Karpas-422 (cell line): ENCODE measurements at places on chromosomes 16 and 17. TPM values are rescaled to one million over a fixed set of nuclear protein-coding genes. Genes with fewer than 3 reads are reported as not detected.
A peak's percentile ranks its signal among the peaks of the same experiment; 100 is the strongest.

DNA sequence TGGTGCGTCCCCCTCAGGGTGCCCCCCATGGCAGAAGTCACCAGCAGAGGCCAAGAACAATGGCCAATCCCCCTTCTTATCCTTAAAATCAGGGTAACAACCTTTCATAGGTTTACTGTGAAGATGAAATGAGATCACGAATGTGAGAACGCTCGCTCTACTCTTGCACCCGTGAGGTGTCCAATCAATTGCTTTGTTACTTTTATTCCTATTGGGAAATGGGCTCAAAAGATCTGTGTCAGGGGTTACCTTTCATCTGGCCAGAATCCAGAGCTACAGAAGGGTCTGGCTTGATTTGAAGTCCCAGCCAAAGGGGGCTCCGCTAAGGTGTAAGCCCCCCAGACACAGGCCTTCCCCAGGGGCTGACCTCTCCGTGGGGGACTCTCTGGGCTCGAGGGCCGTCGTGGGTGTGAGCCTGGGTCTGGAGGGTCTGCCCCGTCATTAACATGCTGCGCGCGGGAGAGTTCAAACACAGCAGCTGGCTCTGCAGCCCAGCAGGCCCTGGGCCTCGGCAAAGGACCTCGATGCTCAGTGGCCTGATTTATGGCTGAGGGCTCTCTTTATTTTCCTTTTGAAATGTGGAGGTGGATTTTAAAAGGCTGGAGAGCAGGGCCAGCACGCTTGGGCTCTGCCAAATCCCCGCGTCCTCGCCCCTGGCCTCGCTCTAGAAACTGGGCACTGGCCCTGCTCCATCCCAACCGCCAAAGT lies 10.4 kb downstream of the ABR start:
- DNase-seq = no peak

DNA sequence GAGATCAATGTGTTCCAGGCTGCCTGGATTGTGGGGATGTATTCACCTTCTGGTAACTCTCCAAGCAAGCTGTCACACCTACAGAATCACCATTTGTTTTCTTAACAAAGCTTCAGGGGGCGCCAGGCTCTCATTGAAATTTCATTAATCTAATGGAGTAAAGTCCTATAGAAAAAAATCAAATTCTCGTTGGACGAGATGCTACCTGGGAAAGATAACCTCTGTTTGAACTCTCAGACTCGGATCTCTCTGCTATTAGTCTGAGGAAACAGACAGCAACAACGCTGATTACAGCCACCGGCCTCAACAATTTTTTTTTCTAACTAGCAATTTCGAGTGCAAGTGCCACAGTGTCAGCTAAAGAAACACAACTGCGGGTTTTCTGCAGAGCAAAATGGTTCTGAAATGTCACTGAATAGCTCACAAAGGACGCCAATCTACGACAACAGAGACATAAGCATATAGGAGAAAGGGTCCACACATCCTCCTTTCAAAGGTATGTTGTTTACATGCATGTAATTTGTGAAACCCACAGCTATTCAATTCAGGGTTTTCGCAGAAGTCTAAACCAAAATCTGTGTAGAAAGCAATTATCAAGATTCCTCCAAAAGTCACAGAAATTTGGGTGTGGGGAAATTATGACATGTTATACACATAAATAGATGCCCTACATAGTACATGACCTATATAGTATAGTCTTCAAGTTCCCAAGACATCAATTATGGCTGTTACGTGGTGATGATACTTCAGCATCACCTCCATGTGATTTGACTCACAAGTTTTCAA lies 135.8 kb downstream of the SKAP1 start:
- DNase-seq = no peak

DNA sequence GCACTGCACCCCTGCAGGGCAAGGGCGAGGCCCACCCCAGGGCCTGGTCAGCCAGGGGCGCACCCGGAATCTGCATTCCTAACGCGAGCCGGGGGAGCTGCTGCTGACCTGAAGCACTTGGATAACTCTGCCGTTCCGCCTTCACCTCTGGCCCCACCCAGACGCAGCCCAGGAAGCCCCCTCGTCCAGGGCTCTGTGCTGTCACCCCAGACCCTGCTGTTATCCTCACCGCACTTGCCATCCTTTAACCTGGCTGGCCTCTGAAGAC lies 13.3 kb upstream of the PABPN1L start:
- no peak for DNase-seq

GRCh38 chr17:61504697-61505096 lies 52.5 kb downstream of the TBX4 start:
- DNase-seq = peak; percentile 11

KRT31 gene
- total RNA-seq = not detected in 2 replicates

SSTR5 gene
- not detected in 2 replicates for total RNA-seq

DNA sequence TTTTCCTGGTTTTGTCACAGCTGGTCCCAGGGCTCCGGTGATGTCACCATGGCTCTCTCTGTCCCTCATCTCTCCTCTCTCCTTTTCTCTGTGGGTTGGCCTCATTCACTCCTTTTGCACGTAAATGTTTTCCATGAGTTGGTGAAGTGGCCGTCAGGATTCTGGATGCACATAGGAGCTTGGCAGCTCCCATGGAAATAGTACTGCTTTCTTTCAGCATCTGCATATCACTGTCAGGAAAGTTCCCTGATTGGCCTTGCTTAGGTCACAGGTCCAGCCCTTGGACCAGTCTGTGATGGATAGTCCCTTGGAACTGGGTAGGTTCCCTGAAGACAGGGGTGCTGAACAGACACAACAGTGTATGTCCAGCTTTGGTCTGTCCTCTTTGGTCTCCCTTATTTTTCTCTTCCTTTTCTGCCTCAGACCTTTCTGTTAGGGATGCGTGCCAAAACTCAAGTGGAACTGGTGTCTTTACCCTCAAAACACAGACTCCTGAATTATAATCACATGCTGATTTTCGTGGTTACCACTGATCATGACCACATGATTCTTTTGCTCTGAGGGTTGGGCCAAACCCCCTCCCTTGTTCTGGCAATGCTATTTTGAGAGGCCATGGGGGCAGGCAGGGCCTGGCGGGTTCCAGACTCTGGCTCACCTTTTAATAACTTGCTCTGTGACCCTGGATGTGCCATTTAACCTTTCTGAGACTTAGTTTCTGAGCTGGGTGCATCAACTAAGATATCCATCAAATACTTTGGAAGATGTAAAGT lies 99.0 kb downstream of the MSI2 start:
- peak; percentile 67 for DNase-seq

EFCAB3 gene
- total RNA-seq = not detected in 2 replicates

CCDC200 gene
- total RNA-seq = not detected in 2 replicates

DNA sequence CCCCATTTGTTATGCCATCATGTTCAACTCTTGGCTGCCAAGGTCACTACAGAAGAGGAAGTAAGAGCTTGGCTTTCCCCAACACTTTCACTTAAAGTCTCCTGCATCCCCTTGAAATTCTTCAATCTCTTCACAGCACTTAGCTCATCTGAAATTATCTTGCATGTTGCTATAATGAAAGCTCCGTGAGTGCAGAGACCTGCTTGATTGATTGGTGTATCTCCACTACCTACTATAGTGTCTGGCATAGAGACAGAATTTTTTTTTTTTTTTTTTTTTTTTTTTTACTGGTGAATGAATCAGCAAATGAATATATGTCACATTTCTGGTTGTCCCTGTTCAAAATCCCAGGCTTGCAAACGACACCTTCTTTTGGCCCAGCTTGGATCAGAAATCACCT lies 1.9 kb upstream of the SDR42E1 start:
- no peak for DNase-seq

DNA sequence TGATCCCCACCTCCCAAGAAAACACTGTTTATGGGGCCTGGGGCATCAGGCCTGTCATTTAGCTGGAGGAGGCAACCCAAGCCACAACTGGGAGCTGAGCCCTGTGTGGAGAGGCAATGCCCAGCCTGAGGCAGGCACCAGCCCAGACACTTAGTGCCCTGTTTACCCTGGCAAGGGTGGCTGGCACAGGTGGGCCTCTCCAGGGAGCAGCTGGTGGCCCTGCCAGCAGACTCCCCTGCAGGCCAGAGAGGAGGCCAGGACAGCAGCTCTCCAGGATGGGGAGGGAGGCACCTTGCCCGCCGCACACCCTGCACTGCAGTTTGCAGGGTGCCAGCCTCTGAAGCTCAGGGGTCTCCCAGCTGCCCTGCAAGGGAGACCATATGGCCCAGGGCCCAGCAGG lies 9.1 kb upstream of the TMEM92 start:
- no peak for DNase-seq

GRCh38 chr17:1709971-1710806 lies at the start of gene TLCD2:
Gene TLCD2, minus strand, starts transcription at chr17:1710377. Its CDS starts 135 bp downstream, at chr17:1710242.
- DNase-seq = no peak

ALDH3A1 gene
- total RNA-seq = not detected in 2 replicates

HBA2 gene
- not detected in 2 replicates for total RNA-seq

DNA sequence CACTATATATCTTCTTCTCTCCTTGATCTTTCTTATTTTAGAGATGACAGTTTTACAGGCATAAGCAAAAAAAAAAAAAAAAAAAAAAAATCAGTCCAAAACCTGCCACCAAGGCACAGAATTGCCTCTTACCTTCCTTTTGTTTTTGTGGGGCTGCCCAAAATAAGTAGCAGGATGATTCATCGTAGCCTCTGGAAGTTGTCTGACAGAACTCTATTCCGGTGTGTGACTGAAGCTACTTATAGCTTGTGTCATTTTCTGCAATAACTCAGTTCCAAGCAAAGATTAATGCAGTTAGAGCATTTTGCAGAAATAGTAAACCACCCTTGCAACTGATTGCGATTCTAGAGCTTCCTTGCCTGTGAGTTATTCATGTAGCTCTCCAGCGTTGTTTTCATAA lies 186.8 kb downstream of the KIF2B start:
- no peak for DNase-seq

GRCh38 chr17:2138318-2138717 lies 83.4 kb downstream of the HIC1 start:
- peak; percentile 61 for DNase-seq

ENKD1 gene
- total RNA-seq = 8.4 and 26.8 TPM in 2 replicates

GRCh38 chr16:77882358-77882757 lies 94.0 kb downstream of the VAT1L start:
- no peak for DNase-seq

GRAP gene
- total RNA-seq = 17.6 and 29.9 TPM in 2 replicates

CACNG3 gene
- not detected in 2 replicates for total RNA-seq

DNA sequence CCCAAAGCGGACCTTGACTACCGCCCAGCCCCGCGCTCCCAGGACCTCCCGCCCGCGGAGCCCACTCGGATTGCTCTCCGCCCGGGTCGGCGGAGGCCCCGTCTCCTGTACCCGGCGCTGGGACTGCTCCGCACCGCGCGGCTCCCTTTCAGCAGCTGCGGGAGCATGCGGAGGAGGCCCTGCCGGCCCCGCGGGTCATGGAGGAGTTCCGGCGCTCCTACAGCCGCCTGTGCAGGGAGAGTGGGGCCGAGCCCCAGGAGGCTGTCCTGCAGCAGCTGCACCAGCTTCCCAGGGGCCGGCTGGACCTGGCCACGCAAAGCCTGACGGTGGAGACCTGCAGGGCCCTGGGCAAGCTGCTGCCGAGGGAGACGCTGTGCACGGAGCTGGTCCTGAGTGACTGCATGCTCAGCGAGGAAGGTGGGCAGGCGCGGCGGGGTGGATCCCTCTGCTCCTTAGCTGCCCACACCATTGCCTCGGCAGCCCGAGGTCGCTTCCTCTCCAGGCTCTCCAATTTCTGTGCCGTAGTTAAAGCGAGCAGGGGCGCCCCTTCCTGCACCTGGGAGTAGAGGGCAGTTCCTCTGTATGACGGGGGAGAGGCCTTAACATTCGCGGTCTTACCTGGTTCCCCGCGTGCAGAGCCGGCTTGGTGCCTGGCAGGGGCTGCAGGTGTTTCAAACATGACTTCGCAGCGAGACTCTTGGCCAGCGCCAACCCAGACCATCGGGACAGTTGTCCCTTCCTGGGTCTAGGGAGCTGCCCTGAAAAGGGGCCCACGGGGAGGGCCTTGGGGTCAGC lies 539 bp downstream of the LRRC45 start:
- DNase-seq = peak; percentile 79

DNA sequence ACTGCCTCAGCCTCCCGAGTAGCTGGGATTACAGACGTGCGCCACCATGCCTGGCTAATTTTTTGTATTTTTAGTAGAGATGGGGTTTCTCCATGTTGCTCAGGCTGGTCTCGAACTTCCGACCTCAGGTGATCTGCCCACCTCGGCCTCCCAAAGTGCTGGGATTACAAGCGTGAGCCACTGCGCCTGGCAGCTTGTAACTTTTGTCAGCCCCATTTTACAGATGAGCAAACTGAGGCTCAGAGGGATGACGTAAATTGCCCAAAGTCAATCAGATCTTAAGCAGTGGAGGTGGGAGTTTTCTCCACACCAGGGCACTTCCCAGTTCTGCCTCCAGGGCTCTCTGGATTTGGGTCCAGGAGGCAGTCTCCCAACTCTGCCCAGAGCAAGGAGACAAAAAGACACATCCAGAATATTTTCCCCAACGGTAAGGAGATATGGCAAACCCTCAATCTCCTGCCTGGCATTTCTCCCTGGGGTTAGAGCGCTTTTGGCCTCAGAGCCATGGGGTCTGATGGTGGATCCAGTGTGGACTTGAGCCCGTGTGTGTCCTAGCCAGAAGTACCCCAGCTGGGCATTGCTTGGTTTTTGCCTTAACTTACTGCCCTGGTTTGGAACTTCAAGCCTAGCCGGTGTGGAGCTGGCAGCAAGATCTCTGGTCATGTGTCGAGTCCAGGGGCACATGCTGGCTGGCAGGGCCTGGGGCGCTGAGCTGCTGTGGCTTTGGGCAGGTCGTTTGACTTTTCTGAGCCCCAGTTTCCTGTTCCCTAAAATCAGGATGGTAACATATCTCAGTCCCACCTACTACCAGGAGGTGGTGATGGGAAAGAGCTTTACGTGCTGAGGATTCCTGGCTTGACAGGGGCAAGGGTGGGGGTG lies 3.4 kb downstream of the ADAM11 start:
- no peak for DNase-seq

DNA sequence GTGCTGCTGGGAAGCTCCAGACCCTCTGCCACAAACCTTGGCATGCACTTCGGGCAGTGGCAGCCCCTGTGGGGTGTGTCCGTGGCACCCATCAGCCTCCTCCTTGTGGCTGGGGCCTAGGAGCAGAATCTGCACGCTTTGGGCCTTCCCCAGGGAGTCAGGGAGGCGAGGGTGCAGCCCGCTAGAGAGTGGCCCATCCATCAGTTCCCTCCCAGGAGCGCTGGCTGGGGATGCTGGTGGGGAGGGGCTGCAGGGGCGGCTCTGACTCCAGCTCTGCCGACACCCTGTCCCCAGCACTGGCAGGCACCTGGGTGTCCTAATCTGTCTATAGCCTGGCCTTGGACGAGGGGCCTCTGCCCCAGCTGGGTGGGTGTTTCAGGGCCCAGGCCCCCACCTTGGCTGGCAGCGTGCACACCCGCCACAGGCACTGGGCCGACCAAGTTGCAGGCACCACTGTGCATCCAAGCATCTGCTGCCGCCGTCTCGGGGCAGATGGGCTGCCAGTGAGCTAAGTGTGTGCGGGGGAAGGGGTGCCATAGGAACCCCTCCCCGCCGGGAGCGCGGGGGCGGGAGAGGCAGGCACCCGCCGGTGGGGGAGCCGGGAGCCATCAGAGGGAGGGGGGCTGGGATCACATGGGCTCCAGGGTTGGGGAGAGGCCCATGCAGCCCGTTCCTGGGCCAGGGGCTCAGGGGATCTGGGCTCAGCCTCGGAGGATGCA lies 30.2 kb downstream of the ENDOV start:
- DNase-seq = no peak

GRCh38 chr16:73420244-73420643 lies 372.3 kb upstream of the ZFHX3 start:
- DNase-seq = no peak
